ENCODE measurements at places on chromosomes 1 and 21.

- no peak for DNase-seq
These were observed 53.1 kb upstream of the LBR start for GRCh38 chr1:225480825-225481434.

GRCh38 chr1:37714689-37715088 is 22.4 kb downstream of the CDCA8 start:
- DNase-seq, result no peak

DNA sequence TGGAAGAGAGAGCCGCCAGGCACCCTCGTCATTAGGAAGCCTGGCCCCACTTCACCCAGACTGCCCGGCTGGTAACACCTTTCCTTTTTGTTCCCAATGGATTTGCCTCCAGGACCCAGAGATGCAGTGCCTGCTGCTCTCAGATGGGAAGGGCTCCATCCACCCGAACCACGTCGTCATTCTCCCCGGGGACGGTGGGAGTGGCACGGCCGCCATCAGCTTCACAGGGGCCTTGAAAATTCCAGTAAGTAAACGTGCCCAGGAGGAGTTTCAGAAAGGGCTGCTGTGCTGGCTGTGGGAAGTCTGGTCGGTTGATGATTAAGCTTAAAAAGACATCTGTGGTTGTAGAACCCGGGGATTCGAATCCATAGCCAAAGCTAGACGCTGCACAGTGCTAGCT is 45.2 kb downstream of the SLC37A1 start:
- peak; percentile 28 for DNase-seq

GRCh38 chr21:17440969-17441368 is 71.9 kb upstream of the CXADR start:
- no peak for DNase-seq

GRCh38 chr1:88685259-88685620 is 1.2 kb downstream of the PKN2 start:
- DNase-seq, result no peak

- DNase-seq, result peak; percentile 26
These were observed 362.9 kb upstream of the VAMP3 start for GRCh38 chr1:7407980-7408770.

GRCh38 chr1:101313356-101313755 is 76.5 kb downstream of the S1PR1 start:
- DNase-seq, result no peak

DNA sequence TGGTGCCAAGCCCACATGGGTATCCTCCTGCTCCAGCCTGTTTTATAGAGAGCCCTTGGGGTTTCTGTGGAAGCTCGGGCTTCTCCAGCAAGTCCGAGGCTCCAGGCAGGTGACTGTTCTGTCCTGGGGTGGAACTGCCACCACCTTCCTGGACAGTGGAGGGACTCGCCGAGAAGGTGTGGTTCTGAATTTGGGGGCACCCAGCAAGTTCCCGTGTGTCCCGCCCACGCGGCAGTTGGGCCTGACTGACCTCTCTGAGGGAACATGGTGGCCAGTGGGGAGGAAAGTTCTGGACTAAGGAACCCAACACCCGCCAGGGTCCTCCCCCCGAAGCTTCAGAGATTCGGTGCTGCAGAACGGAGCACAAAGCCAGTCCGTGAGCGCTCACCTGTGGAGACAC is 158.1 kb upstream of the C1orf174 start:
- DNase-seq, result no peak

DNA sequence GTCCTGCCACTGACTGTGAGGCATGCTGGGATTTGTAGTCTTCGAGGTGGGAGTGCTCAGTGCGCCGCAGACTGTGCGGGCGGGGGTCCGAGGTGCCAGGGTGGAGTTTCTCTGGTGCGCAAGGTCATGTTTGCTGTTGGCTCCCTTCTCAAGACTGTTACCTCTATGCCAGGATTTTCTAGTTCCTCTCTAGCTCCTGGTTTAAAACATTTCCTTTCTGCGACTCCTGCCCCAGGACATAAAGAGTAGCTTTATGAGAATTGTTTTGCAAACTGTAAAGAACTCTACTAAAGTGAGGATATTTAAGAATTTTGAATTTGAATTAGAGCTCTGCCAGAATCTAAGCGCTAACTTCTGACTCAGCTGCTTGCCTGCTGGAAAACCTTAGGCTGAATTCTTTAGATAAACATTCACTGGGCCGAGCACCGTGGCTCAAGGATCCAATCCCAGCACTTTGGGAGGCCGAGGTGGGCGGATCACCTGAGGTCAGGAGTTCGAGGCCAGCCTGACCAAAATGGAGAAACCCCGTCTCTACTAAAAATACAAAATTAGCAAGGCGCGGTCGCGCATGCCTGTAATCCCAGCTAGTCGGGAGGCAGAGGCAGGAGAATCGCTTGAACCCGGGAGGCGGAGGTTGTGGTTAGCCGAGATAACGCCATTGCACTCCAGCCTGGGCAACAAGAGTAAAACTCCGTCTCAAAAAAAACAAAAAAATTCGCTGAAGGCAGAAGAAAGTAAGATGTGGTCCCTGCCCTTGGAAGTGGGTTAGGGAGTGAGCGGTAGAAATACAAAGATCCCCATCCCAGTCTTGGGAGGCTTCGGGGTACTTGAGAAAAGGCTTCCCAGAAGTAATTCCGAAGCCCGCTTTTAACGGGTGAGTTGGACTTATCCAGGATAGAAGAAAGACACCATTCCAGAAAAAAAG is 992 bp upstream of the USP48 start:
- no peak for DNase-seq

GRCh38 chr1:78234496-78234895 is 188.7 kb downstream of the GIPC2 start:
- DNase-seq, result no peak

- no peak for DNase-seq
These were observed 46.8 kb upstream of the PPM1J start for GRCh38 chr1:112761714-112762480.

- DNase-seq, result no peak
These were observed 259.2 kb downstream of the TOMM20 start for GRCh38 chr1:234869182-234870019.

GRCh38 chr1:55959136-55959548 is 620.2 kb downstream of the PLPP3 start:
- no peak for DNase-seq

DNA sequence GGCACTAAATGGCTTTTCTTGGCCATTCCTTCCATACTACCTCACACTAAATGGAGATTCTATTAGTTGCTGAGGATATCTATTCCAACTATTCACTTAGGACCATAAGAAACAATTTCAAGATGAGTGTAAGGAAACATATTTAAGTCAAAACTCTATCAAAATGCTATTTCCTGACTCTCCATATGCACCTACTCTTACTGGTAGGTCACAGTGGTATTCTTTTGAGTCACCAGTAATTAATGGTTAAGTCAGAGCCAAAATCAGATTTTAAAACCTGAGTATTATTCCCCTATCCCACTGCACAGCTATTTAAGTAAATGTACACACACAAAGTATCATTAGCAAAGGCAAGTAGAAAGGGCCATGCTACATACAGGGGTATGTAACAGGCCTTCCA is 50.3 kb downstream of the ARID4B start:
- no peak for DNase-seq

DNA sequence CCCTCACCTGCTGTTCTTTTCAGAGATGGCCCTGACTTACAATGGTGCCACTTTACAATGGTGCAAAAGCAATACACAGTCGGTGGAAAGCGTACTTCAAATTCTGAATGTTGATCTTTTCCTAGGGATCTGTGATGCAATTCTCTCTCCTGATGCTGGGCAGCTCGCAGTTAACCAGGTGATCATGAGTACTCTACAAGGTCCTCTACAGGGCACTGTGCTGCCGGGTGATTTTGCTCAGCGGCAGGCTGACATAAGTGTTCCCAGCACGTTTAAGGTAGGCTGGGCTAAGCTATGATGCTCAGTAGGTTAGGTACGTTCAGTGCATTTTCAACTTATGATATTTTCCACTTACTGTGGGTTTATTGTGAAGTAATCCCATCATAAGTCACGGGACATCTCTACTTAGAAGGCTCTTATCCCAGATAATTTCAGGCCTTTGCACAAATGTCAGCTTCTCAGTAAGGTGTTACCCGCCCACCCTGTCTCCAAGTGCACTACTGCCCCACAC is 126.5 kb downstream of the KCNN3 start:
- DNase-seq, result peak; percentile 19

DNA sequence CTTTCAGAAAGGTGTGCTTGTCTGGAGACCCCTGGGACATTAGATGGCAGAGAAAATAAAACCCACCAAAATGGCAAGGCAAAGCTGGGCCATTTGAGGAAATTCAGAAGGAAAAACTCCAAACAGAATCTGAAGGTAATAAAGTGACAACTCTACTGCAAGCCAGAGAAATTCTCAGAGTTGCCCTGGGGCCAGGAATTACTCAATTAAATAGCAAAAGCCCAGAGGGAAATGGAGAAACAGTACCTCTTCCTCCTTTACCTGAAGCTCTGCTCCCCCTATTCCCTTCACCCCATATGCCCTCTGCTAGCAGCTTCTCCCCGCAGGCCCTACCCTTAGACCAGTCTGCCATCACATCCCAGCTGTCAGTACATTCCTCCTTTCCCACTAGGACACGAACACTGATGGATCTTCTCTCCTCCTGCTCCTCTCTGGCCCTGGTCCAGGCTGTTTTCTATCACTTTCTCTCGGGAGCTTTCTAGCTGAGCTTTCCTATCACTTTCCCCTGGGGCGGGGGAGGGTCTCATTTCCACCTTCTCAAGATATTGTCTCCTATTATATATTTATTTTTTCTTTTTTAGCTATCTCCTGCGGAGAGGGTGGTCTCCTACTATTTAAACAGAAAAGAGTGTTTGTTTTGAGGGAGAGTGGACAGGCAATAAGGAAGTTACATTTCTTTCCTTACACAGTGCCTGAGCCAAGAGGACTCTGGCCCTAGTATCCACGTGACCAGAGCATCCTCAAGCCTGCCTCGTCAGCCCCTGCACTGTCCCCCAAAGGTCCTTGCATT is 47.7 kb upstream of the RBM15 start:
- DNase-seq, result no peak

DNA sequence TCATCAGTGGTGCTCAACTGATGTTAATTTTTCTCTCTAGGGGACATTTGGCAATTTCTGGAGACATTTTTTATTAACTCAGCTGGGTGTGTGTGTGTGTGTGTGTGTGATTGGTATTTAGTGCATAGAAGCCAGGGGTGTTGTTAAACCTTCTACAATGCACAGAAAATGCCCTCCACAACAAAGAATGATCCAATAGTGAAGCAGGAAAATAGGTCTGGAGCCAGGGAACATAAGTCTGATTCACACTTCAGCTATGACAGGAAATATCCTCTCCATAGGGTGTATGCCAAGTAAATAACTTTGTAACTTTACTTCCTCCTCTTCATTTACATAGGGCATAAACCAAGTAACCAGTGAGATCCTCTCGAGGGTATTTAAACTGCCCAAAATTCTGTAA is 25.1 kb upstream of the TMEM61 start:
- no peak for DNase-seq

GRCh38 chr1:28642056-28642846 is 616 bp downstream of the TAF12 start:
- DNase-seq, result no peak

GRCh38 chr1:229017091-229017490 is 253.8 kb upstream of the RAB4A start:
- DNase-seq, result no peak

- no peak for DNase-seq
These were observed 380.7 kb downstream of the SEC16B start for GRCh38 chr1:177589166-177589565.

DNA sequence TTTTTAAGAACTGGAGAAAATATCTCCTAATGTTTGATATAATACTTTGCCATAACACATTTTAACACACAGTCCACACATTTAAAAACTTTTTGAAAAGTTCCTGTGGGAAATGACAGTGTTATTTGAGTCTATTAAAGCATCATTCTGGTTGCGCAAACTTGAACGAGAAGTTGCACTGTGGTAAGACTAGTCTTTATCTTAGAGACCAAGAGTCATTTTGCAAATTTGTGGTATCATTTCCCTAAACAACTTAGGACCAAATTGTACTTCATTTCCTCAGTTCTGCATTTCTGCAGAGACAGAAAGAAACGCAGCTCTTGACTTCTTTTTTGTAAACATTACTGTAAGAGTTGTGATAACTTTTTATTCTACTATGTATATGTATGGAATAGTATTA is at the start of gene RGS18:
RGS18 (plus strand) TSS at position 282 of the 400 bp plus-strand sequence. CDS start 176 bp downstream, outside the sequence.
- no peak for DNase-seq

GRCh38 chr1:68293609-68294366 is 61.5 kb upstream of the WLS start:
- no peak for DNase-seq

- DNase-seq, result peak; percentile 61
These were observed 68.3 kb downstream of the DHRS3 start for GRCh38 chr1:12549460-12550349.

DNA sequence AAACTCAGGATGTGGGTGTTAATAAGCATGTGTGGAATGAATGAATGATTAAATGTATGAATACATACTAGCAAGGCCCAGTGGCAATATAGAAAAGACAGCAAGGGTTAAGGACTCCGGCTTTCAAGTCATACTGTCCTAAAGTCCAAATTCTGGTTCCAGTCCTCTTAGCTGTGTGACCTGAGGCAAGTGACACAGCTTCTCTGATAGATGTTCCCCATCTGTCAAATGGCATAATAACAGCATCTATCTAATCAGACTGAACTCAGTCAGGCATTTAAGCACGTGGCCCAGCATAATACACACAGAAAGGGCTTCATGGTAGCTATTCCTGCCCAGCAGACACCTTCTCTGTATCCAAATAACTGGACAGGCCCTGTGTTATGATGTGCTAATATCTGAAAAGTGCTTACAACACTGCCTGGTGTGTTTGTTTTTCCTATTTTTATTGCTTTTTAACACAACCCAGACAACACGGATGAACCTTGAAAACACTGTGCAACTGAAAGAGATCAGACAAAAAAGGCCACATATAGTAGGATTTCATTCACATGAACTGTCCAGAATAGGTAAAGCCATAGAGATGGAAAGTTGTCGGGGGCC is 12.4 kb downstream of the ASAP3 start:
- DNase-seq, result no peak

GRCh38 chr1:108107658-108108057 is 92.5 kb downstream of the SLC25A24 start:
- DNase-seq, result no peak

GRCh38 chr1:67840449-67840848 is 7.2 kb upstream of the GNG12 start:
- DNase-seq, result no peak

DNA sequence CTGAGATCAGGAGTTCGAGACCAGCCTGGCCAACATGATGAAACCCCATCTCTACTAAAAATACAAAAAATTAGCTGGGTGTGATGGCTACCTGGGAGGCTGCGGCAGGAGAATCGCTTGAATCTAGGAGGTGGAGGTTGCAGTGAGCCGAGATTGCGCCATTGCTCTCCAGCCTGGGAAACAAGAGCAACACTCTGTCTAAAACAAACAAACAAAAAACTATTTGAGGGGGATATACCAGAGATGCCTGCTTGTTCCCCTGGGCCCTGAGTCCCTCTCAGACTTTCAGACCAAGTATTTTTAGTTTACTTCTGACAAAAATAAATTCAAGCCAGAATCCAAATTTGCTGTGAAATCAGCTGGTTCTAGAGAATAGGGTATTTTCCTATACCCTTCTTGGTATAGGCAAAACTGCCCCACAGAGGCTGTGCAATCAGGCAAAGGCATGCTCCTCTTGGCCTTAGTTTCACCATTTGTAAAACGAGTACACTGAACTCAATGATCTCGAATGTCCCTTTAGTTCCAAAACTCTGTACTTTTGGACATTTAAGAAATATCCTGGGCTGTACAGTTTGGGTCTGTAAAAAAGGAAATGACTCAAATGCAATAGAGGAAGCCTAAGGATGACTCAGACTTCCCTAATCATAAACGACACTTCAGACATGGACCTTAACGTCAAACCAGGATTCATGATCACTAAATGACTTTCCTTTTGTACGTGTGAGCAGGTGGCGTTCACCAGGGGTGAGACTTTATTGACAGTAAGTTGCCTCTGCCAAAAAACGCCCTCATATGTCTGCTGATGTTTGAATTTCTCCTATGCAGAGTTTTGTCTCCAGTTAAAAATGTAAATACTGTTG is 16.1 kb downstream of the ENSA start:
- no peak for DNase-seq

Data from left lobe of liver (tissue), 2 donors.